Cortex of kidney (tissue), 1 donor: ENCODE measurements at places on chromosomes 7 and 10.

DNA sequence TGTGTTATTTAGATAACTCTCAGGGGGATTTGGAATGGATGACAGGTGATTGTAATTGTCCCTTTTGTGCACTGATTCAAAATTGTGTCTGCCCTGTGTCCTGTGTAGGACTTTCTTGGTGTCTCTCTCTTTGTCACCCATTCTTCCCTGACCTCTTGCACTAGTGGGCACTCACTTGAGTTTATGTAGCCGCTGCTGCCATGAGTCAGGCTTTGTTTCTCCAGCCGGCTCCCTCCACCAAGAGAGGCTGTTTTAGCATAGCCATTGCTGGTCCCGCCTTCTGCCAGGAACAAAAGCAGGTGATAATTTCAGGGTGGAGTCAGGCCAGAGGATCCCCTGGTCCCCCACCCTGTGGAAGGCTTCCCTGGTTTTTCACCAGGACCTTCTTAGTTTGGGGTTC, 8.4 kb downstream of the COL17A1 start:
- DNase-seq: no peak

- no peak for DNase-seq
These were observed 13.9 kb downstream of the PIP4K2A start for GRCh38 chr10:22700489-22700888.

- no peak for DNase-seq
These were observed 29.4 kb upstream of the RAPGEF5 start for GRCh38 chr7:22386206-22386858.

GRCh38 chr7:151063212-151063561, 3.8 kb downstream of the SLC4A2 start:
- no peak for DNase-seq

DNA sequence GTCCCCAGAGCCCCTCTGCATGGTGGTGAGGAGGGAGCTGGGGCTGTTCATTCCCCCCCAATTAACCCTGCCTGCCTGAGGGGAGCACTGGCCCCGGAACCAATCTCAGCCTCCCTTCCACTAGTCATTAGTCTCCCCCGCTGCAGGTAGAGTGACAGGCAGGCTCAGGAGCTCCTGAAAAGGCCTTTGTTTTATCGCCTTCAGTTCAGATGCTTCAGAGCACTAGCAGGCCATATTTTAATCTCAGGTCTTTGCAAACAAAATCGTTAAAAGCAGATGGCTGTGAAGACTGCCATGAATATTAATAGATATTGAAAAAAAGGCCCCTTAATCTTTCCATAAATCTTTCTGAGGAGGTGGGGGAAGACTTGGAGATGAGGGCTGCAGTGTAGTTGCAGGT, 250.7 kb downstream of the RPS24 start:
- no peak for DNase-seq

DNA sequence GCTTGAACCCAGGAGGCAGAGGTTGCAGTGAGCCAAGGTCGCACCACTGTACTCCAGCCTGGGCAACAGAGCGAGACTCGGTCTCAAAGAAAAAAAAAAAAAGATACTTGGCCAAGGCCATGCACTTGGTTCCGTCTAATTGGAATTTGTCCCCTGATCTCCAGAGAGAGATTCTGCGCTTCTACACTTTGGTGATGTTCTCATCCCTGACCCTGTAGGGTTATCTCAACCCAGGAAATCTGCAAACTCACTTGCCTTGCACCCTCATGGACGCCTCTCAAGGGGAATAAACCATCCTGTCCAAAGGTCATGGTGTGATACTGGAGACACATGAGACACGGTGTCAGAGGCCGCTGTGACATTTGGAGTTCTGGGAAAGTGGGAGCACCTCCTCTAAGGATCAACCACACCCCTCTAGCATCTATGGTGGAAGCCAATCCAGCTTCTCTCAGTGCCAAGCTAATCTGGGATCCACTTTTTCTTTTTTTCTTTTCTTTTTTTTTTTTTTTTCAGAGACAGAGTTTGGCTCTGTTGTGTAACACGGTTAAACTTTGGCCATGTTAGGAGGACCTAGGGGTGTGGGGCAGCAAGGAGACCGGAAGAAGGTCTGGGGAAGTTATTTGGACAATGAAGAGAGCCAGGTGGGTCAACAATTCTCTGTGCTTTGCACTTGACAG, 7.8 kb upstream of the POR start:
- no peak for DNase-seq

- no peak for DNase-seq
These were observed 574.3 kb downstream of the TCERG1L start for GRCh38 chr10:130737186-130737585.

DNA sequence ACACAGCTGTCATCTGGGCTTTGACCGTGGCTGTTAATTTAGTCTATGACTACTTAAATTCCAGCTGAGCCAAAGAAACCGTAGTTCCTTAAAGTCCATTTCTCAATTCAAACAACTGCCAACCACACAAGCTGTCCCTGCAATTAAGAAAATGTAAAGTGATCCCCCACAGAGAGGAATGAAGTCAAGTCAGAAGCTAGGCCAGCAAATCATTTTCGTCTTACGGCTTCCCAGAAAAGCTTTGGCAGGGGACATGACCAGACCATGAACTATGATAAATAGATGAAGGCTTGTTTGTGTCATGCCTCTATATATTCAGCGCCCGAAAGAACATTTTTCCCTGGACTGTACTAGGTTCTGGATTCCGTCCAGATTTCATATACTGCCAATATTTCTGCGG, 54.6 kb downstream of the HACD1 start:
- DNase-seq: no peak

GRCh38 chr7:69651101-69651590, 52.9 kb downstream of the AUTS2 start:
- no peak for DNase-seq

DNA sequence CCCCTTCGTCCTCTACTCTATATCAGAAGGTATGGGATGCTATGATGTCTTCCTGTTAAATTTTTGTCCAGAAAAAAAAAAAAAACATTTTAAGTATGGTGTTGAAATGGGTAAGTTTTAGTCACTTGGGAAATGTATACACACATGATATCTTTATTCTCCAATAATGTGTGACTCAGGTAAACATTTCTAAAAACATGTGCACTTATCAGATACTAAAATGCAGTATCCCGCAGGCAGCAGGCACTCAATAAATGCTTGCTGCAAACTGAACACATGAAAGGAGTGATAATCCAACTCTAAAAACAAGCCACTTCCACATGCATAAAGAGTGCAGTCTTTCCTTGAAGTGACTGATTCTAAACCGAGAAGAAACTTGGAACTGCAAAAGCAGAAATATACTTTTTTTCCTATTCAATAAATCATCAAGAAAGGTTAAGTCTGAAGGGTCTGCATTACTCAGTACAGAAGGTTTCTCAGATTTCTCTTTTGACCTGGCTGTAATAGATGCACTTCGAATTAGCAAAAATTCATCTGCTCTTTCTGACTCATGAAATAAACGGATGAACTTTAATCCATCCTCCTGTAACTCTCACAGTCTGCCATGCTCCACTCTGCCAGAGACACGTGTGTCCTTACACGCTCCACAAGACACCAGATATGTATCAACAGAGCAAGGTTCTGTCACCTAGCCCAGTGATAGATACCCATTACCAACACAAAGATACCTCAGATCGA, 84.0 kb downstream of the HIPK2 start:
- DNase-seq: no peak

DNA sequence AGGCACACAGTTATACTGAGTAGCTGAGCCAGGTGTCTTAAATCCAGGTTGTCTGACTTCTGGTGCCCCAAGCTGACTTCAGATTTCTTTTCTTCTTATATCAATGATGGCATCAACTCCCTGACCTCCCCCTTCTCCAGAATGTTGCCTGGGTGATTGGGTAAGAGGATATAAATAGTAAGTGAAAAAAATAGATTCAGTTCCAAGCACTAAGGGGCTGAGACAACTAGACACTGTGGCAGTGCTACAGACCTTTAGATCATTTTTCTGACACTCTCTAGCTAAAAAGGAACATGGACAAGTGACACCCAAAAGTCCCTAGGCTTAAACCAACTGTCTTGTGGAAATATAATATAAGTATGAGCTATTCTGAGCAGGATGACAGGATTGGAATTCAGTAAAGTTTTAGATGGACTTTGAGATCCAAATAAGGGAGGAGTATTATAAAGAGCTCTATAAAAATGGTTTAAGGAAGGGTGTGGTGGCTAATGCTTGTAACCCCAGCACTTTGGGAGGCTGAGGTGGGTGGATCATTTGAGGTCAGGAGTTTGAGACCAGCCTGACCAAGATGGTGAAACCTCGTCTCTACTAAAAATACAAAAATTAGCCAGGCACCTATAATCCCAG, 589.1 kb upstream of the GALNT17 start:
- no peak for DNase-seq

DNA sequence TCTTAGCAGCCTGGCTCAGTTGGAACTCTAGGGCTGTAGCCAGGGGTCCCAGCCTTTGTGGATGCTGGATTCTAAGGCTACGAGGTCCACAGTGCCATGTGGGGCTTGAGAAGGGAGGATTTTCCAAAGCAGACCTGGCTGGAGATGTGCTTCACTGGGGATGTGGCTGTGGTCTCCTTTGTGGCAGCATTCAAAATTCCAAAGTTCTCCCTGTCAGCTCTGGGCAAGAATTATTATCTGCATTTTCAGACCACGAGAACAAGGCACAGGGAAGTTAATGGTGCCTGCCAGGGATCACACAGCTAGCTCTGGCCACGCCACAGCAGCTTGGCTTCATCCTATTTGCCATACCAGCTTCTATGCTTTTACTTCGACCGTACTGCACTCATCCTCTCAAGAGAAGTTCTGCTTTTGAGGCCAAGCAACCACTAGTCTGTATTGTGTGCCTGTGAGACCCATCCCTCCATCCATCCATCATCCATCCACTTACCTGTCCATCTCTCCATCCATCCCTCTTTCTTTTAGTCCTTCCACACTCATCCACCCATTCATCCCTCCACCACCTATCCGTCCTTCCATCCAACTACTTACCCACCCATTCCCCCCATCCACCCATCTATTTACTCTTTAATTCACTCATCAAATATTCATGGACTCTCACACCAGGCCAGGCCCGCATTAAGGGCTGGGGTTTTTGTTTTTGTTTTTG, 71.5 kb downstream of the ZMIZ1 start:
- DNase-seq: no peak

DNA sequence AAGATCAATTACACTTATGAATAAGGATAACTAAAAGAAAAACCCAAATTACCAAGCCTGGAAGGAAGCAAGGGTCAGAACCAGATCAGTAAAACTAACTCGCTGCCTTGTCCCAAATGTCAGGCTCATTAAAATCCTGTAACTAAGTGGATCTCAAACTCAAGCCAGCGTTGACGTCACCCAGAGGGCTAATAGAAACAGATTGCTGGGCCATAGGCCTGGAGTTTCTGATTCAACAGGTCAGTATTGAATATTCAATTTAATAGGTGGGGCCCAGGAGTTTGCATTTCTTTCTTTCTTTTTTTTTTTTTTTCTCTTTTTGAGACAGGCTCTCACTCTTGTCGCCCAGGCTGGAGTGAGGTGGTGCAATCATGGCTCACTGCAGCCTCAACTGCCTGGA, 397.0 kb downstream of the CALN1 start:
- DNase-seq: no peak

DNA sequence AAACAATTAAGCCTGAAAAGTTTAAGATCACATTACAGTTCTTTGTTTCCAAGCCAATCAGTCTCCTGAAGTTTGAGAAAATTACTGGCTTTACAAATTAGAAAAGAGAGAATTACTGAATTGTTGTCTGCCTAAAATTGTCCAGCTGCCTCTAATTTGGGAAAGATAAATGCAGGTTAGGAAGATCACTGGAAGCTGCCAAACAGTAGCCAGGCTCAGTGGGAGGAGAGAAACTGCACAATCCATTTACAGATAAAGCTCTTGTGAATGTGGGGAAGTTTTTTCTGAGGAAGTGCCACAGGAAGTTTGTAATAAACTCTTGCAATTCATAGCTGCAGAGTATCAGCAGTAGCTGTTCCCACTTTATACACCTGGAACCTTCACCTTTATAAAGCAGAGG, 100.7 kb downstream of the IQUB start:
- DNase-seq: no peak
